Right lobe of liver (tissue), 6 donors: ENCODE measurements at places on chromosomes 6 and 20. TPM values are rescaled to one million over a fixed set of nuclear protein-coding genes. Genes with fewer than 3 reads are reported as not detected.

GRCh38 chr6:91961671-91962070, 1374.8 kb upstream of the MAP3K7 start:
- DNase-seq = no peak

DNA sequence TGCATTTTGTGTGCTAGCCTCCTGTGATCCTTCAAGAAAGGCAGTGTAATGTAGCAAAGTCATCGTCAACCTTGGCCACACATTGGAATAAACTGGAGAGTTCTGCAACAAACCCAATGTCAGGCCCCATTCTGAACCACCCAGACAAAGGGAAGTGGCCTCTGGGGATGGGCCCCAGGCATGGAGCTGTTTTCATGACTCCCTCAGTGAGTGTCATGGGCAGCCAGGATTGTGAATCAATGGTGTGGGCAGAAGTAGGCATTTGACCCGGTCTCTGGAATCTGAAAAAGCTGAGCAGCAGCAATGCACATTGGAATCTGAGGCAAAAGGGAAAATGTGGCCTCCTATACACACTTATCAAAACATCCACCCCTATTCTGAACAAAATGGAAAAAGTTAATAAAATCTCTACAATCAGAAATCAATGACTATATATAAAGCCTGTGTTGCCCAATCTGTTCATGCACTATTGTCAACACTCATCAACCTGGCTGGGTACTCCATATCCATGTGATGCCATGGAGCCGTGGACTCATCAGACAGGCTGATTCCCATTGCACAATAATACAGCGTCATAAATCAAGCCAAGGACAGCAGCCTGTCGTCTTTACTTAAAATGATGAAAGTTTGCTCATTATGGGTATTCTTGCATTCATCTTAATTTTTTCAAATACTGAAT, 134.9 kb upstream of the STMND1 start:
- peak; percentile 53 for DNase-seq

DNA sequence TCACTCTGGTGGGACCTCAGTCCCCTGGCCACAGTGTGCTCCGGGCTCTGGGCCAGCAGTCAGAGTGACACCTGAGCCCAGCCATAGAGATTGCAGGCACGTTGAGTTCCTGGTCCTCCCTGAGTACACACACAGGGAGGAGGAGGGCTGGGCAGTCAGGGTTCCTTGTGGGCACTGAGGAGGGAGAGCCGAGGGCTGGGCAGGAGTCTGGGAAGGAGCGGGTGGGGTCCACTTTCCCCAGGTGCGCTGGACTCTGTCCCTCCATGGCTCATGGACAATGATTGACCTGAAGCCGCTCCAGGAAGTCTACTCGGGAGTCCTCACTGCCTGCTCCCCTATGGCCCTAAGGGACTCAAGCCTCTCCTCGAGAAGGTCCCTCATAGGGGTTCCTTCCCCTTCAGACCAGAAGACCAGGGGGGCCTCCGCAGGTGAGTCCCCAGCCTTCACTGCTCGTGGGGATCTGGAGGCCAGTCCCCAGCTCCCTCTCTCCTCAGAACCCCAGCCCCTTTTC, 1.1 kb downstream of the SLC44A4 start:
- no peak for DNase-seq

Gene GSTA3
- not detected for total RNA-seq

Gene SFTA2
- not detected for total RNA-seq

- DNase-seq = no peak
Measured at GRCh38 chr6:5174756-5175549, 85.8 kb downstream of the LYRM4 start.

DNA sequence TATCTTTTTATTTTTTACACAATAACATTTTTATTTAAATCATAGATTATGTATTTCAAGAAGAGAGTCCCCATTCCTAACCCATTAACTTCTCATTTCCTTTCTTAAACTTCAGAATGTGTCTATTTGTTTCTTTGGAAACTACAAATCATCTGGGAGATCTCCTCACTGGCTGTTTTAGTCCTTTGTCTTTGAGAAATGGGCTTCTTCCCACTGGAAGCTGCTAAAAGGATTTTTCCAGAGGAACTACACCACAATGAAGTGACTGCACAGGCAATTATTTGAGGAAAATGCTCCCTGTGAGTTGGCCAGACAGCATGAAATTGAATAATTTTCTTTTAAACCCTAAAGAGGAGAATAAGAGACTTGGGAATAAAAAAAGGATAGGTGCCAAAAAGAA, 119.1 kb downstream of the TENT5A start:
- no peak for DNase-seq

- no peak for DNase-seq
Measured at GRCh38 chr6:7311917-7312615, 933 bp downstream of the SSR1 start.

Gene UNC93A
- total RNA-seq = 1.4 TPM

Gene MUCL3
- total RNA-seq = not detected

- no peak for DNase-seq
Measured at GRCh38 chr6:10268111-10268510, 146.8 kb downstream of the TFAP2A start.

Gene ZNF165
- 3.0 TPM for total RNA-seq

- DNase-seq = no peak
Measured at GRCh38 chr6:38153798-38154345, 334.3 kb downstream of the ZFAND3 start.

DNA sequence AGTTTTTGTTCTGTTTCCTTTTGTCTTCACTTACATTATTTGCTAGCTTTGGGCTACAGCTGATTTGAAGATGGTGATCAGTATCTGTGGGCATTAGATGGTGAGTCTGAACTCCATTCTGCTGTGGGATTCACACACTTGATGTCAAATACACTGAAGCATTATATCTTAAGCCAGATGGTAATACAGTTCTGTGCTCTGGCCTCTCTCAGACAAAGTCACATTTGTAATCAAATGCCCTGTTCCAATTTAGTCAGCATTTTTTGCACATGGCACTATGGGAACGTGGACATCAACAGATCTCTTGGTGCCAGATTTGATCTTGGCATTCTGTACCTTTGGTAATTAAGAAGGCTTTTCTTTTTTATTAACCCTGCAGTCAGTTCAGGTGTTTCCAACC, 56.0 kb downstream of the SASH1 start:
- no peak for DNase-seq

DNA sequence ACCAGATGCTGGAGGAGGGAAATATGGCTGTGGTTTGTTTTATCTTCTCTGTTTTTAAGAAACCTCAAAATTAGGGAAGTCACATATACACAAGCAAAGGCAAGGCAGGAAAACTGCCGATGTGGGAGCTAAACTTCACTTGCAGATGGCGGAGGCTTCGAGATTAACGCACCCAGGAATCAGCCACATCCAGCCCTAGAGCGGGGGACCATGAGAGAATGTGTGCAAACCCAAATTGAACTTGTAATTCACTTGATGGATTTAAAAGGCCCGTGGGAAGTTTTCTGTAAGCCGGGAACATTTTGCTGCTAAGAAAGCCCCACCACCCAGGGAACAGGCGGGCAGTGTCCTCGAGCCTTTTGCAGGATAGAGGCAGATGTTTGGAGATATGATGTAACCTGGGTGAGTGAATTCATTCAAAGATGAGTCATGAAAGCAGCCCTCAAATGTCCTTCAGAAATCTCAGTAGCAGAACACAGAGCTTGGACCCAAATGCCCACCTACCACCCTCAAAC, 39.9 kb downstream of the PREX1 start:
- no peak for DNase-seq

Gene OXT
- 6.3 TPM for total RNA-seq

Gene ID1
- total RNA-seq = 42.7 TPM

Gene ISM1
- total RNA-seq = 3.7 TPM

DNA sequence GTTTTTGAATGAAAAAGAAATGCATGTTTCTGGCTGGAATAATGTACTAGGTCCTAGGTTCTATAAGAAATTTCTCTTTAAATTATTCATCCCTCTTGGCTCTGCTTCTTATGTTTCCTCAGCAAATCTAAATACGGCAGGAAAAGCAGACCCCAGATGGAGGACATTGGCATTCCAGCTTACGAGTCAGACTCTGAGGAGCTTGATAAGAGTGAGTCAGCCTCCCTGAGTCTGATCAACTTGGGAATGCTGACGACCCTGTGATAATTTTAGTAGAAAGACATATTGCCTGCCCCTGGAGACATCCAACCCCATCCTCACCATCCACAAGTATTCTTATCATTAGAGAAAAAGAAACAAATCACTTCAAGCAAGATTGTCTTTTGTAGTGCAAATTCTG, 509.7 kb upstream of the MARCKS start:
- DNase-seq = no peak

GRCh38 chr20:58808271-58809046, 42.2 kb downstream of the GNAS-AS1 start:
- no peak for DNase-seq

DNA sequence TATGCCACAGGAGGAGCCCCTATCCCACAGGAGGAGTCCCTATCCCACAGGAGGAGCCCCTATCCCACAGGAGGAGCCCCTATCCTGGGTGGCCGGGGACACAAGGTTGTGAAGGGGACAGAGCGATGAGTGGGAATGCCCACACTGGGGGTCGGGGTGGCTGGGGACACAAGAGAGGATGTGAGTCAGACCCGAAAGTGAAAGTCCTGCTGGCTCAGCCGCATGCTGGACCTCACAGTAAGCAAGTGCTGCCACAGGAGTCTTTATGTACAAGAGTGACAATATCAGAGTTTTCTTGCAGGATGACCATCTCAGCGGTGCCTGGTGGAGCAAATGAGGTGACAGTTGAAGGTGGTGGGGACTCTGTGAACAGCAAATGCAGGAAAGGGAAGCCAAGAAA, 93.7 kb downstream of the PSMB1 start:
- no peak for DNase-seq

Gene OTOR
- total RNA-seq = not detected

DNA sequence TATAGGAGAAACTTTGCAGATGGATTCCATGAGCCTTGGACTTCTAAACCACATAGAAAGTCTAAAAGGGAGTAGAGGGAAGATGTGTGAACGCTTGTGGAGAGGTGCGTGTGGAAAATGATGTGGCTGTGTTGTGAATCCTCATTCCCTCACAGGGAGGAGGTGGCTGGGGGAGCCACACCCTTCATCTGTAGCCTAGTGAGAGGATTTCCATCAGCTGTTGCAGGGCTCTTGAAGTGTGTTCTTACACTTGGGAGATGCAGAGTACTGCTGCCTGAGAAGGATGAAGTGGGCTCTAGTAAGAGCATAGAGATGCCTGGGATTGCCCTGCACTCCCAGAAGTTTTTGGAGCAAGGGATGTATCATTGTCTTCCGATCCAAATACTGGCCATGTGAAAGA, 279.6 kb downstream of the QKI start:
- DNase-seq = no peak

DNA sequence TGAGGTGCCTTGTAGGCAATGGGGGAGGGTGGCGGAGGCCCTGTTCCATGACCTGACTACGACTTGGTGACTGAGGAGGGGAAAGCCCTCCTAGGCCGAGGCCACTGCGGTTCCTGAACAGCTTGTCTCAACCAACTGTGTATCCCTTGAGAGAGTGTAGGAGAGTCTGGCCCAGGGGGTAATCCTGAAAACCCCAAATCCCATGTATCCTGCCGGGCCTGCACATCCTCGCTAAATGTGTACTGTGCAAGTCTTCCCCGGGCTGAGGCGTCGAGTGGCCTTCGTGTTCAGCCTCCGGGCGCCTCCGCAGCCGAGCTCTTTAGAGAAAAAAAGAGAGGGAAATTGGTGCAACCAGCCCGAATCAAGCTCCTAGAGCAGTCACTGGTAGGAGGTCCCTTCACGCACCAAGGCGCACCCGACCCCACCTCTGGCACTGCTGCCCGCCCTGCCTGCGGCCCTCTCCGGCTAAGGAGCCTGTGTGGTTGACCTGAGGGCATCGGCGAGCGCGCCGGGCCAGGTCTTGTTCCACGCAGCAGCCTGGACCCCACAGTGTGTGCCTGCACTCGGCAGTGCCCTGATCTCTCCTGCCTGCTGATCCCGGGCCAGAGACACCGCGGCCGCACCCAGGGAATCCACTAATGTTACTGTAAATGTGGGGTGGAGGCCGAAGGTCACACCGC, 7.3 kb downstream of the SIM1 start:
- no peak for DNase-seq

GRCh38 chr6:134097114-134097707, 44.8 kb upstream of the SLC2A12 start:
- DNase-seq = no peak

GRCh38 chr6:118881440-118882313, 12.3 kb upstream of the ASF1A start:
- DNase-seq = no peak

- DNase-seq = no peak
Measured at GRCh38 chr20:61253640-61254511, 1.8 kb downstream of the CDH4 start.

DNA sequence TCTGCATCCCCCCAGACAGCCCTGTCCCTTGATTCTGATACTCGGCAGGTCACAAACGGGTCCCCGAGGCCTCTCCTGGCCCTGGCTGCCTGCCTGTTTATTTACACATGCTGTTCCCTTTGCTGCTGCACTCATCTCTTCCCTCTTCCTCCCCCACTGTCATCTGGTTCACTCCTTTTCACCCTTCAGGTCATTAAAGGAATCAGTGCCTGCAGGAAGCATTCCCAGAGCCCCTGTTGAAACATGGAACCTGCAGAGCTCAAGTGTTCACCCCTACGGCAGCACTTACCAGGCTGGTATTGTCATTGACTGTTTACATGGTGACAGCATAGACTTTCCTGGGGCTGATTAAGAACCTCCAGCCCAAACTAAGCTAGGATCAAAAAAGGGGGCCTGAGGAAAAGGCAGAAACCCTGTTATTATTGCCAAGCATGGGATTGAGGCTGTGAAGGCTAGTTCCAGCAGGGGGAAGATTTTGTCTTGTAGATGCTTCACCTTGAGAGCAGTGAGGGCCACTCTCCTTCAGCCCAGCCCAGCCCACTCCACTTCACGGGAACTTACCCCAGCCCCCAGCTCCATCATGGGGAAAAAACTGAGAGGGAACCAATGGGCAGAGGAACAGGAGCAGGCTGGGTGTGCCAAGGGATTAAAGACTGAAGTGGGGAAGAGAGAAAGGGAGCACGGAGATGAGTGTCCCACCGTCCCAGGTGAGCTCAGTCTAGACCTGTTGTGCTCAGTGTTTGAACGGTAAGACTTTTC, 73.2 kb downstream of the JPH2 start:
- DNase-seq = no peak

GRCh38 chr6:158366363-158366762, 54.1 kb downstream of the TULP4 start:
- DNase-seq = no peak

GRCh38 chr6:31272436-31272835, 544 bp upstream of the HLA-C start:
- DNase-seq = no peak
